ENCODE measurements at places on chromosomes 1 and 21.

- DNase-seq: no peak
- H3K27ac ChIP-seq: no peak overlapping the region
- H3K36me3 ChIP-seq: no peaks in the 10 kb centered on the region
- no peak overlapping the region for H3K4me3 ChIP-seq
These were observed 53.1 kb upstream of the TRIM67 start for GRCh38 chr1:231108516-231109302.

DNA sequence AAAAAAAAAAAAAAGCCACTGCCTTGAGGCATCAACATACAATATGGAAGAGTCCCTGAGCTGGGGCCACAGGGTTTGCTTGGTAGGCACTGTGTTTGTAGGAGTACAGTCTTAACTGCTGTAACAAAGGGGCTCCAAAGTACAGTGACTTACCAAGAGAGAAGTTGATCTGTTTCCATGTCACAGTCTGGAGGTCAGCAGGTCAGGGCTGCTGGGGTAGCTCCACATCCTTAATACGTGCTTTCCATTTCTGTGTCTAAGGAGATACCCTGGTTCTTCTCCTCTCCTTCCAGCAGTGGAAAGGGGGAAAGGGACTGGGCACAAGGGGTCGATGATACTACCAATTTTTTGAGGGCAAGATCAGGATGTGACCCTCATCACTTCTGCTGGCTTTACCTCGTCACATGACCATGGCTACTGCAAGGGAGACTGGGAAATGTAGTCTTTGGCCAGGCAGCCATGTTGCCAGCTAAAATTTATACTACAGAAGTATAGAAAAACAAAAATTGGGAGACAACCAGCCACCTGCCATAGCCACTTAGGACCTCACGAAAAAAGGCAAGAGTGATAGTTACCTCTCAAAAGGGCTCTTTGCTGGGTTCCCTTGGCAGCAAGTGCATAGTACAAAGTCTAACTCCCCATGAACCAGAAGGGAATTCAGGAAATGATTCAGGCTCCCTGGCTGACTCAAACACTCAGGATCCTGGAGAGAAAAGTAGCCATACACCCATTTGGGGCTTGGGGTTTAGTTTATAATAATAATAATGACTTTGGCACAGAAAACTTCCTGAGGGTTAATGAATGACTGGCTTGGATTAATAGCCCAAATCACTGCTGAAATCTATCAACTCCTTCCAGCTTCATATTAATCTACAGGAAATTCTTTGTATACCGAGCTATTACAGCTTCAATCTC, 52.7 kb upstream of the ATP5PO start:
- H3K27ac ChIP-seq: peak overlapping the region; percentile 16
- DNase-seq: no peak
- no peak overlapping the region for H3K4me3 ChIP-seq
- no peaks in the 10 kb centered on the region for H3K27me3 ChIP-seq
- H3K4me1 ChIP-seq: peaks cover 32% of the 10 kb centered on the region

GRCh38 chr1:33925586-33925985, 61.7 kb downstream of the HMGB4 start:
- no peaks in the 10 kb centered on the region for H3K4me1 ChIP-seq
- H3K4me3 ChIP-seq: no peak overlapping the region
- no peaks in the 10 kb centered on the region for H3K36me3 ChIP-seq
- DNase-seq: no peak
- no peaks in the 10 kb centered on the region for H3K27me3 ChIP-seq
- no peak overlapping the region for H3K27ac ChIP-seq

DNA sequence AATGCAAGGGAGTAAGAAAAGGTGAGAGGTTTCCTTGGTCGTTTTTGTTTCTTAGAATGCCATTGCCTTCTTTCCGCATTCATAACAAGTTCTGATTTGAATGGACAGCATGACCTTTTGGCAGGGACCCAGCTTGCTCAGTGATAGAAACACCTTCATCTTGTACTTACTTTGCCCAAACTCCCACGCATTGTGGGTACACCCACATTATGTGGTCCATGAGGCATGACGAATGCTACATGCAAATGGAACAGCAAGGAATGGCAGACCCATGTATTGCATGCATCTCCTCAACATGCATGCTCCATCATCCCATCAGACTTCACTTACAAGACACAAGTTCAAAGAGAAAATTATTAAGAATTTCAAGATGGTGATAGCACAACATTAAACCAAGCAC, 102.8 kb downstream of the CDC7 start:
- no peak overlapping the region for H3K4me3 ChIP-seq
- no peak for DNase-seq
- H3K36me3 ChIP-seq: no peaks in the 10 kb centered on the region
- H3K27me3 ChIP-seq: no peaks in the 10 kb centered on the region
- H3K27ac ChIP-seq: no peak overlapping the region

DNA sequence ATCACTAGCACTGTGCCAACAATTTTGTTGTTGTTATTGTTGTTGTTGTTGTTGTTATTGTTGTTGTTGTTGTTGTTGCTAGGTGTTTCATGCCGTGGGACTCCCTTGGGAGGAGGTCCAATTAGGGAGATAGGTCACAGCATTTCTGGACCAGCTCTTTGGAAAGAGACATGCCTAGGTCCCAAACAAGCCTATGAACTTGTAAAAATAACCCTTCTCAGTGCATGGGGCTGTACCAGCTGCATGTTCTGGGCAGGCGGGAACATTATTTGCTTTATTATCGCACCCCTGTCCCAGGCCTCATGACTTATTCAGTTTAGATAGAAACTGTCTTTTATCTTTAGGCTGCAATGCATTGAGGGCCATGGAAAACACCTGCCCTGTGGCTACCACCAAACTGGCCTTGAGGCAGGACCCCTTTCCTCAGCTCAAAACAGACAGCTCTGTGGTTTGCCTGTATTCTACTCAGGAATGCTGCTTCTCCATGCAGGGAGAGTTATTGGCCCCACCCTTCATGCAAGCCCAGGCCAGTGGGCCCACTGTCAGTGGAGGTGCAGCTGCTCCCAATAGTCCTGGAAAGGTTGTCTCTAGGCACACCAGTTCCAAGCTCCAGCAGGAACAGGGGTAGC, 386.5 kb upstream of the BRINP3 start:
- no peaks in the 10 kb centered on the region for H3K27me3 ChIP-seq
- DNase-seq: no peak
- H3K4me3 ChIP-seq: no peak overlapping the region
- no peaks in the 10 kb centered on the region for H3K4me1 ChIP-seq

GRCh38 chr21:37916310-37917051, at the start of gene KCNJ6:
Gene KCNJ6, minus strand, starts transcription at chr21:37916457. Its CDS starts 75,775 bp downstream, at chr21:37840682.
- H3K36me3 ChIP-seq: peaks cover 2% of the 10 kb centered on the region
- no peak for DNase-seq
- no peak within 1 kb of the TSS for H3K27ac ChIP-seq
- no peak within 1 kb of the TSS for H3K4me3 ChIP-seq
- peaks cover 43% of the 10 kb centered on the region for H3K27me3 ChIP-seq
- H3K4me1 ChIP-seq: no peaks in the 10 kb centered on the region

DNA sequence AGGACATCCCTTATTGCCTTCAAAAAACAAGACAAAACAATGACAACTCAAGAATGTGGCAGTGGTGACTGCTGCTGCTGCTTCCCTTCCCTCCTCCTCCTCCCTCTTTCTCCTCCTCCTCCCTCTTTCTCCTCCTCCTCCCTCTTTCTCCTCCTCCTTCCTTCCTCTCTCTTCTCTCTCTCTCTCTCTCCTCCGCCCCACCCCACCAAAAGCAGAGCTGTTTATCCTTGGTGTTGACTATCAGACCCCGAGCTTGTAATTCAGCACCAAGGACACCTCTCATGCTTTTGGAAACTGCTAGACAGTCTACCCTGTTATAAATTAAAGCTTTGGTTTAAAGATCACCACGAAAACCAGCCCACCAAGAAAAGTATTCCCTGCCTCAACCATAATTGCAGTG, 72.4 kb upstream of the IFNAR2 start:
- no peak for DNase-seq
- H3K36me3 ChIP-seq: no peaks in the 10 kb centered on the region
- no peak overlapping the region for H3K4me3 ChIP-seq
- no peak overlapping the region for H3K27ac ChIP-seq

GRCh38 chr1:185598332-185598731, 135.9 kb upstream of the HMCN1 start:
- H3K4me1 ChIP-seq: peaks cover 18% of the 10 kb centered on the region
- no peak overlapping the region for H3K27ac ChIP-seq
- no peaks in the 10 kb centered on the region for H3K27me3 ChIP-seq
- no peak for DNase-seq
- no peak overlapping the region for H3K4me3 ChIP-seq

- no peaks in the 10 kb centered on the region for H3K36me3 ChIP-seq
- H3K27me3 ChIP-seq: no peaks in the 10 kb centered on the region
- H3K4me1 ChIP-seq: no peaks in the 10 kb centered on the region
- no peak overlapping the region for H3K27ac ChIP-seq
These were observed 1104.2 kb upstream of the TMPRSS15 start for GRCh38 chr21:19507682-19508260.

DNA sequence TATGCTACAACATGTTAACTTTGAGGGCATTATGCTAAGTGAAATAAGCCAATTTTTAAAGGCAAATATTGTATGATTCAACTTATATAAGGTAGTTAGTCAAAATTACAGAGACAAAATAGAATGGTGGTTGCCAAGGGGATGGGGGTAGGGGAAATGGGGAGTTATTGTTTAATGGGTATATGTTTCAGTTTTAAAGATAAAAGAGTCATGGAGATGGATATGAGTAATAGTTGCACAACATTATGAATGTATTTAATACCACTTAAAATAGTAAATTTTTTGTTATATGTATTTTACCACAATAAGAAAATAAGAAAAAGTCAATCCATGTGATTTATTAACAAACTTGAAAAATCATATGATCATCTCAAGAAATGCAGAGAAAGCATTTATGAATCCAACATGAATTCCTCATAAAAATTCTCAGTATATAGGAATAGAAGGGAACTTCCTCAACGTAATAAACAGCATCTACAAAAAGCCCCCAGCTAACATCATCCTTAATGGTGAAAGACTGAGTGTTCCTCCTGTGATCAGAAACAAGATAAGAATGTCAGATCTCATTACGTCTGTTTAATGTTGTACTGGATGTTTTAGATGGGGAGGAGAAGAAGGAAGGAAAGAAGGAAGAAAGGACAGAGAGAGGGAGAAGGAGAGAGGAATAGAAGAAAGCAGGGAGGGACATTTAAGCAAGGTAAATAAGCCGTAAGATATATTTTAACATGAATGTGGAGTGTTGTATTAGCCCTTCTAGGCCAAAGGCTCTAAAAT, 6.7 kb upstream of the TSEN15 start:
- H3K27me3 ChIP-seq: peaks cover 44% of the 10 kb centered on the region
- no peak overlapping the region for H3K27ac ChIP-seq
- no peak overlapping the region for H3K4me3 ChIP-seq
- DNase-seq: no peak
- no peaks in the 10 kb centered on the region for H3K4me1 ChIP-seq
- no peaks in the 10 kb centered on the region for H3K36me3 ChIP-seq

- no peak overlapping the region for H3K4me3 ChIP-seq
- no peak overlapping the region for H3K27ac ChIP-seq
- H3K27me3 ChIP-seq: peaks cover 57% of the 10 kb centered on the region
These were observed 187.6 kb upstream of the NFIA start for GRCh38 chr1:60894741-60895140.

DNA sequence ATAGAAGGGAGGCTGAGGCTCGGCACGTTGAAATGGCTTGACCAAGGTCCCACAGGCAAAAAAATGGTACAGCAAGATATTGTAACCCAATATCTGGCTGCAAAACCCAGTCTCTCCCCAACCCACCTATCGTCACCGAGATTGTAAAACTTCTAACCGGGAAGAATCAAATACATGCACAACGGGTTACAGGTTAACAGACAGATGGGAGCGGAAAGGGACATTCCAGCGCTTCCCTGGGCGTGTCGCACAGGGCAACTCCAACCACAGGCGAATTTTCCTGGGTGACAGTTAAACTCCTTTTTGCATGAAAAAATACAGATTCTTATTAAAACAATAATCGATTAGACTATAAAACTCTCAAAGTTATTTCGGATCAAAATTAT, 31.8 kb upstream of the JUN start:
- no peak for DNase-seq
- peaks cover 10% of the 10 kb centered on the region for H3K27me3 ChIP-seq
- H3K4me1 ChIP-seq: peaks cover 40% of the 10 kb centered on the region
- H3K27ac ChIP-seq: peak overlapping the region; percentile 81
- H3K36me3 ChIP-seq: peaks cover 3% of the 10 kb centered on the region
- peak overlapping the region; percentile 74 for H3K4me3 ChIP-seq

DNA sequence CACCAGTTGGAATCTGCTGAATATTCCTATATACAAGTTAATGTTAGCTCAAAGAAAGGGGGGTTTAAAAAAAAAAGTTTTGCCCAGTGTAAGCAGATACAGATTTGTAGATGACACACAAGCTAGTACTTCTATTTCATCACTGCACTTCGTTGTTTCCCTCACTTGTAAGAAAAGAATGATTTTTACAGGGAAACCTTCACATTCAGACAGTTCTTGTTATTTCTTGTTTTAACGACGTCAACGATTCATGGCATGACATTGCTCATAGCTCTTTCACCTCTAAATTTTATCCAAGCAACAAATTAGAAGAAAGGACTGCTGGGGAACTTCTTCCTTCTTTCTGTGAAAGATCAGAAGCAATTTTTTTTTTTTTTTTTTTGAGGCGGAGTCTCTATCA, 25.7 kb upstream of the C1orf105 start:
- peaks cover 47% of the 10 kb centered on the region for H3K4me1 ChIP-seq
- DNase-seq: no peak
- peaks cover 4% of the 10 kb centered on the region for H3K36me3 ChIP-seq
- H3K4me3 ChIP-seq: peak overlapping the region; percentile 31
- H3K27me3 ChIP-seq: peaks cover 18% of the 10 kb centered on the region

DNA sequence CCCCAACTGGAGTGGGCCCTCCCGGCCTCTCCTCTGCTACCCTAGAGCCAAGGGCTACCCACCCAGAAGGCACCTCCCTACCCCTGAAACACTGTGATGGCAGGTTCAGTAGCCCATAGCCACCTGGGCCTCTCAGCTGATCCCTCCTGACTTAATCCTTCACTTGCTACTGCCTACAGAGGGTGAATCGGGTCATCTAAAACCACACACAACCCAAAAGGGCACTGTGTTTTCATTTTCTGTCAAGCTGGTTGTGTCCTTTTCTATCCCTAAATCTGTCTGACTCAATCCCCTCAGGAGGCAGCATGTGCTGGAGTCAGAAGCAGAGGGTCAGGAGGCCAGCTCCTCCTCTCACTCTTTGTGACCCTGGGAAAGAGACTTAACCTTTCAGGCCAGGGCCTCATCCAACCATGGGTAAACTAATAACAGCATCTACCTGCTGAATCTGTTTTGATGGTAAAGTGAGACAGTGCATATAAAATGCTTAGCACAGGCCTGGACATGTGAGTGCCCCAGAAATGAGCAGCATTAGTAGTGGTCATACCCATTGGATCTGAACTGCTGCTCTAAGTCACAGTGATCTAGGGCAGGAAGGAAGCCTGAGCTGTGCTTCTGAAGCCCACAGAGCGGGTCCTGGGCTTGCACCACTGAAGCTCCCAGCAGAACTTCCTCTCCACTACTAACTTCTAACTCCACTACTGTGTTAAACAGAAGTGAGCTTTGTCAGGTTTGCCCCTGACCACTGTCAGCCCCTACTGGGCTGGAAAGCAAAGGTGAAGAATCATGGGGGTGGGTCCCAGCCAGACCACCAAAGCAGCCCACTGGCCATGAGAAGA, 11.0 kb downstream of the PMVK start:
- no peak overlapping the region for H3K4me3 ChIP-seq
- H3K27ac ChIP-seq: peak overlapping the region; percentile 76
- H3K4me1 ChIP-seq: peaks cover 21% of the 10 kb centered on the region
